Brain microvascular endothelial cell (primary cell): ENCODE measurements at places on chromosomes 6 and 20.

- DNase-seq, result no peak
Observed at GRCh38 chr6:150549674-150550101, 50.0 kb upstream of the PLEKHG1 start.

- DNase-seq, result no peak
Observed at GRCh38 chr20:48785256-48785655, 42.5 kb downstream of the PREX1 start.

GRCh38 chr6:37347670-37348111 lies 6.1 kb upstream of the RNF8 start:
- no peak for DNase-seq

GRCh38 chr20:43863821-43864544 lies 50.7 kb upstream of the TOX2 start:
- DNase-seq, result no peak

DNA sequence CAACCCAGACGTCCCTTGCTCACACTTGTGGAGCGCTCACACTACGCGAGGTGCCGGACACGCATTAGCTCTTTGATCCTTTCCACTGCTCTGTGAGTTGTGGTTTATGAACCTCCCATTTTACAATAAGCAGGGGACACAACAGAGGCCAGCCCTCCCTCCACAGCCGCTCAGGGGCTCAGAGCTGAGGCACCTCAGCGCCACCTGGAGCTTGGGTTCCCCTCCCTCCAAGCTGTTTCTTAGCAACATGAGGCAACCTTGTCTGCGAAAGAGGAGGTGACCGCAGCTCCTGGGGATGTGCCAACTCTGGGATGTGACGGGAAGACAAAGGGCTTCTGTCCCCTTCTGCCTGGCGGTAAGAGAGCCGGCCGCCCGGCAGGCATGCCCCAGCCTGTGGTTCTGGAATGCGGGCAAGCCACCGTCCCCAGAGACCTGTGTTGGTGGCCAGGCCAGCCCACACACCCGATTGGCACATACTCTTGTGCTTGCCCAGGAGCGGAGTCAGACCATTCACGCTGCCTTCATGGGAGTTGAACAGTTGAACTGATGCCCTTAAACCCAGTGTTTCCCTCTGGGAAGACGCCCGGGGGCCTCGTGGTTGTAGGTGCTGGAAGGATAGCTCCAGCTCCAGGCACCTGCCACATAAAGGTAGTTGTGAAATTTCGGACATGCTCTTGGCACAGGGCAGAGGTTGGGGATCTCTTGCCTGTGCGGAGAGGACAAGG lies 44.5 kb downstream of the RBM38 start:
- peak; percentile 12 for DNase-seq

DNA sequence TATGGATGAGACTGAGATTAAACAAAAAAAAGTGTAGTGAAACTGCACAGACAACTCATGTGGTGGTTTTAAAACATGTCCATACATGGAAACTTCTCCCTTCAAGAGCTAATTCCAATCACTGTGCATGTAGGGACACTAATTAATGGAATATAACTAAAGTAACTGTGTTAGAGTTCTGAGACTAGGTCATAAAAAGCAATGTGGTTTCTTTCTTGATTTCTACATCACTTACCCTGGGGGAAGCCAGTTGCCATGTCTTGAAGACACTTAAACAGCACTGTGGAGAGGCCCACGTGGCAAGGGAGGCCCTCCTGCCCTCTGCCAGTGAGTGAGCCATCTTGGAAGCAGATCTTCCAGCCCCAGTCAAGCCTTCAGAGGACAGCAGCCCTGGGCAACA lies 118.2 kb upstream of the DST start:
- DNase-seq, result no peak

DNA sequence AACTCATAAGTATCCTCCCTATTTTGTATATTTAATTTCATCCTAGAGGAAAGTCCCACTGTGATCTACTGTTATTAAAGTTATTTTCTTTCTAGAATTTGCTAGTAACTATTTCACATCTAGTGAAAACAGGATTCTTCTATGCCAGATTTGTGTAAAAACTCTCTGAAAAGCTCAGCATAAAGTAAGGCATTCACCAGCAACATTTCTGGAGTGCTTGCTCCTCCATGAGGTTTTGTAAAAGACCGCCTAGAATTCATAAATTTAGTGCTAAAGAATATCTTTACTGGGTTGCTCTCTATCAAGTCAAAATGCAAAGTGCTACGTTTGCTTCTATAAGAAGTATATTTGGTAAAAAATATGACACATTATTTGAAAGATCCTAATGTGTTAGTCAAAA lies 173.5 kb upstream of the IRAK1BP1 start:
- DNase-seq, result no peak

GRCh38 chr20:40497899-40498691 lies 190.9 kb downstream of the MAFB start:
- DNase-seq, result no peak

- DNase-seq, result no peak
Observed at GRCh38 chr20:36311141-36311853, 5.2 kb downstream of the DLGAP4 start.

DNA sequence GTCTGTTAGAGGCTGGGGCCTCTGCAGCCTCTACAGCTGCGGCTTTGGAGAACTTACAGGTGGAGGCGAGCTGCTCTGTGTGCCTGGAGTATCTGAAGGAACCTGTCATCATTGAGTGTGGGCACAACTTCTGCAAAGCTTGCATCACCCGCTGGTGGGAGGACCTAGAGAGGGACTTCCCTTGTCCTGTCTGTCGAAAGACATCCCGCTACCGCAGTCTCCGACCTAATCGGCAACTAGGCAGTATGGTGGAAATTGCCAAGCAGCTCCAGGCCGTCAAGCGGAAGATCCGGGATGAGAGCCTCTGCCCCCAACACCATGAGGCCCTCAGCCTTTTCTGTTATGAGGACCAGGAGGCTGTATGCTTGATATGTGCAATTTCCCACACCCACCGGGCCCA lies 2.6 kb downstream of the TRIM39 start:
- no peak for DNase-seq

DNA sequence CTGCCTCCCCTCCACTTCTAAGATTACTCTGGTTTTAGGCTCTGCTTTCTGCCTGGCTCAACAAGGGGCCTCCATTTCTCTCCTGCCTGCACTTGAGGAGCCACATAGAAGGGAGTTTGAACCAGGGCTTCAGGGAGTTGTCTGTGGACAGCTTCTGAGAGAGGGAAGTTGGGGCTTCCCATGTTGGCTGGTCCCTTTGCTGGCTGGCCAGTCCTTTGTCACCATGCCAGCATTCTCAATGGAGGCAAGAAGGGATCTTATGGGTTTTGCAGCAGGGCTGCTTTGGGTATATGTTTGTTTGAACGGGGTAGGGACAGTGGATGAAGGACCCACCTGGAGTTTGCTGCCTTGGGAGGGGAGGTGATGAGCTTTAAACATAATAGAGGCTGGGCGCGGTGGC lies 124.9 kb downstream of the CARMIL1 start:
- DNase-seq, result no peak

- no peak for DNase-seq
Observed at GRCh38 chr6:108165714-108166663, at the start of gene NR2E1. Gene NR2E1 (plus strand): TSS chr6:108166022. CDS start chr6:108166766, 744 bp downstream.

- no peak for DNase-seq
Observed at GRCh38 chr20:51995551-51995951, 193.2 kb upstream of the SALL4 start.

GRCh38 chr6:43817192-43817591 lies 47.2 kb downstream of the VEGFA start:
- DNase-seq, result peak; percentile 32

DNA sequence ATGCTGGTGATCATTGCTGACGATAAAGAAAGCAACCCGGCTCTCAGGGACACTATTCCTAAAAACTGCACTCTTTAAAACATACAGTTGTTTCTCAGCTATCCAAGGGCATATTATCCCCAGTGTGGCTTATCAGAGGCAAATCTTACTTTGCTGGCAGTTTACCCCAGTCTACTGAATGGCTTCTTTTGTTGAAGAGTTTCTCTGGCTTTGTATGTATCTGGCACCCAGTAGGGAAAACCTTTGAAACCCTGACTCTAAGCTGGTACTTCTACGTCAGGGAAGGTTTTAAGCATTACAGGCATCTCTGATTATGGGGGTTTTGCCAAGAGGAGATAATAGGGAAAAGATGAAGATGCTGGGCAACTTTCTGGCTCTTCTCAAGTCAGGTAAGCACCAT lies 637.6 kb upstream of the CHD6 start:
- DNase-seq, result no peak

GRCh38 chr6:133460101-133460500 lies 218.9 kb downstream of the EYA4 start:
- no peak for DNase-seq

- no peak for DNase-seq
Observed at GRCh38 chr6:118326712-118327111, 221.4 kb upstream of the PLN start.
